ENCODE measurements at places on chromosomes 5 and 9.
A peak's percentile ranks its signal among the peaks of the same experiment; 100 is the strongest.

GRCh38 chr5:125411071-125411743 is 664.8 kb upstream of the ZNF608 start:
- no peak for DNase-seq

- DNase-seq: no peak
Observed at GRCh38 chr5:115033861-115034260, 135.8 kb downstream of the TRIM36 start.

DNA sequence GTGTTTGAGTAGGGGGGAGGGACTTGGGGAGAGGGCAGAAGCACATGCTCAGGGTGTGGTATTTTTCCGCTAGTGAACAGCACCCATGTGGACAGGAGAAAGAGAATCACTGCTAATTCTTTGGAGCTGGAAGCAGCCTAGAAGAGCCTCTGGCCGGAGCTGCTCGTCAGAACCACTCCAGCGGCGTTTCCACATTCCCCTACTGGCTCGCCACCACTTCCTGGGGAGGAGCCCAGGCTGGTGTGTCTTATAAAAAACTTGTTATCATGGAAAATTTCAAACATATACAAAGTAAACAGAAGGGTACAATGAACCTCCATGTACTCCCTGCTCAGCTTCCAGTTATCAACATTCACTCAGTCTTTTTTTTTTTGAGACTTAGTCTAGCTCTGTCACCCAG is 26.7 kb downstream of the LHX2 start:
- DNase-seq: no peak

GRCh38 chr5:56446728-56447127 is 213.6 kb upstream of the ANKRD55 start:
- DNase-seq: no peak

DNA sequence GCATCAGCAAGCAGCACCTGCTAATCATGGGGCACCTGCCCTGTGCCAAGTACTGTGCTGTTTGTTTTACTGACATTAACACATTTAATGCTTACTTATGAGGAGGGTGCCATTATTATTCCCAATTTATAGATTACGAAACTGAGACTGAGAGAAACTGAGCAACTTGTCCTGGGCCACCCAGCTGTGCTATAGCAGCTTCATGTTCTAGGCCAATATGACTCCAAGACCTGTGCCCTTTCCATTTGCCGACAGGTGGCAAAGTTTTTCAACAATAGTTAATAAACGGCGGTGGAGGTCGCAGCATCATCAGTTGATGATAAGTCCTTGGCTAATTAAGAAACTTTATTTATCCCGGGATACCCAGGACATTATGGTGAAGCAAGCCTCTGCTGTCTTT is 55.4 kb downstream of the TIMD4 start:
- no peak for DNase-seq

DNA sequence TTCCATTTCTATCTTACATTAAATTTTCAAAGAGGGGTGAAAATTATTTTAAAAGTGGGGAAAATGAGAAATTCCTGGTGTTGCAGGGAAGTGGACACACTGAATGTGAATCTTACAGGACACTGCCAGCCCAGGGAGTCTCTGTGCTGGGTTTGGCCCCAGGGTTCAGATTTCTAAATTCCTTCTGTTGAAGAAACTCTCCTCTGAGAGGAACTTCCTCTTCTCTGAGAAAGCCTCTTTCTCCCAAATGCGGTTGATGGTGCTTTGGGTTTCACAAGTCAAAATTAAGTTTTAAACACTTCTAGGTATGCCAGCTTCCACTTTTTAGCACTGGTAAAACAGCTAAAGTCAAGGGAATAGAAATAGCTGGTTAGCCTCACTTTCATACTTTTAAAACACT is 317.9 kb upstream of the ITGA1 start:
- DNase-seq: no peak

DNA sequence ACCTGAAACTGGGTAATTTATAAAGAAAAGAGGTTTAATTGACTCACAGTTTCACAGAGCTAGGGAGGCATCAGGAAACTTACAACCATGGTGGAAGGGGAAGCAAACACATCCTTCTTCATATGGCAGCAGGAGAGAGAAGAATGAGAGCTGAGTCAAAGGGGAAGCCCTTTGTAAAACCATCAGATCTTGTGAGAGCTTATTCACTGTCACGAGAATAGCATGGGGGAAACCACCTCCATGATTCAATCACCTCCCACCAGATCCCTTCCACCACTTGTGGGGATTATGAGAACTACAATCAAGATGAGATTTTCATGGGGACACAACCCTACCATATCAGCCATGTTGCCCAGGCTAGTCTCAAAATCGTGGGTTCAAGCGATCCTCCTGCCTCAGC is 143.4 kb downstream of the FGF18 start:
- DNase-seq: peak; percentile 6

GRCh38 chr5:168055141-168055683 is 236.2 kb upstream of the WWC1 start:
- DNase-seq: no peak

DNA sequence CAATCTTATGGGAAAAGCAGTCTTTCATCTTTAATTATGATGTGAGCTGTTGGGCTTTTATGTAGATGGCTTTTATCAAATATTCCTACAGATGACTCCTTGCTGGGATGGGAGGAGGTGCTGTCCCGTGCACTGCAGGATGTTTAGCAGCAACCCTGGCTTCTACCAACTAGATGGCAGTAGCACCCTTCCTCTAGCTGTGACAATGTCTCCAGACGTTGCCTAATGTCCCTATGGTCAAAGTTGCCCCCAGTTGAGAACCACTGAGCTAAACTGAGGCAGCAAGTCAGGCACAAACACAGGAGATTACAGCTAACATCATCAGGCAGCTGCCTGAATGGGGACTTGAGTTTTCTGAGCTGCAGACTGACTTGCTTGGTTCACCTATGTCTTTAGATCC is 401.9 kb upstream of the PDE4D start:
- DNase-seq: no peak

GRCh38 chr5:143124593-143124992 is 278.9 kb downstream of the NR3C1 start:
- no peak for DNase-seq

- DNase-seq: no peak
Observed at GRCh38 chr5:95731571-95732554, 727 bp downstream of the RHOBTB3 start.

- DNase-seq: peak; percentile 15
Observed at GRCh38 chr5:55220433-55221185, 6.5 kb downstream of the MCIDAS start.

DNA sequence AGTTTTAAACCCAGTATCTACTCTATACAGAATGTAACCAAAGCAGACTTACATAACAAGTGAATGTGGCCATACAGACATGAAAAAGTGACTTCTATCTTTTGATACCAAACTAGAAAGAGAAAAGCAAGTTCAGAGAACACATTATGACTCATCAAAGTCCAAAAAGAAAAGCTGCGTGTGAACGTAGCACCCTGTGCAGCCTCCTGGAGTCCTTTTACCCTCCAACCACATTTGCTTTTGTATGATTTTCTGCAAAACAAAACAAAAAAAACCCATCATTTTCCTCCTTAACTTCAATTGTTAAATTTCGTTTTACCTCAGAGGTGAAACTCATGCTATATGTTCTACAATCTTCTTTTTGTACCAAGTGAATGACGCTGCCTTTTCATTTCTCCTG is 2.8 kb upstream of the SMARCA2 start:
- no peak for DNase-seq
